ENCODE measurements at places on chromosomes 2 and 18. TPM values are rescaled to one million over a fixed set of nuclear protein-coding genes. Genes with fewer than 3 reads are reported as not detected.

DNA sequence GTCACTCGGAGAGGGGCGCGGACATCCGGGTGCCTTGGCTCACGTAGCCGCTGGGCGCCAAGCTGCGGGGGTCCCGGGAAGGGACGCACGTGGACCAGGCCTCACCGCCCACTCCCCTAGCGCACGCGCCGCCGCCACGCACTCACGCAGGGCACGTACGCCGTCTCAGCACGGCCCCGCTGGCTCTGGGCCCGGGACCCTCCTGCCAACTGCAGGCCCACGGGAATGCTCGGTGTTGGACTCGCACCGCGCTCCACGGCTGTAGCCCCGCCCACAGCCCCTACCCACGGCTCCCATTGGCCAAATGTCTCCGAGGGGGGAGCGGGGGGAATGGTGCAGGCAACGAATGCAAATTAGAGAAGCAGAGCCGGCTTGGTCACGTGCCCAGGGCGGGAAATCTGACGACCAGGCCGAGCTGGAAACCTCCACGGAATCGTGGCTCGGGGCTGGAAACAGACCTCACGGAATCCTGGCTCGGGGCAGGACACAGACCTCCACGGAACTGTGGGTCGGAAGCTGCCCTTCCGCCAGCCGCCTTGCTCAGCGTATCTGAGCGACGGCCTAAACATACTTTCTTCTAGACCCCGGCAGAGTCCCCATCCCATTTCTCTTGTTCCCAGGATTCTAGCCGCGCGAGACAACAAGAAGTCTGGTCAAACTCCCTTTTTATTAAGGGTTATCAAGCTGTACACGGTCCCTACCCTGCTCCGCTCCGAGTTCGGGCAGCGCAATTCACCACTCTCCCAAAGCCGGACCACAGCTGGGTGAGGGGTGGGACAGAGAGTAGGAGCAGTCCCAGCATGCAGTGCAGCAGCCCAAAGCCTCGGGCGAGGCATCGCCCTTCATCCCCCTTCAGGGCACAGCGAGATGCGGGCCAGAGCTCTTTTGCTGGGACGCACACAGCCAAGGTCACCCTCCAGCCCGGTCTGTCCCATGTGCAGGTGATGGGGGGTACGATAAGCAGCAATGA lies at the start of gene ABCB6:
ABCB6 (minus strand) TSS at position 227 of the 970 bp plus-strand sequence. CDS start 285 bp downstream, outside the sequence.
- peak; percentile 99 for DNase-seq
- no peaks in the 10 kb centered on the region for H3K27me3 ChIP-seq
- peak within 1 kb of the TSS; percentile 98 for H3K27ac ChIP-seq
- H3K4me3 ChIP-seq, result peak within 1 kb of the TSS; percentile 67
- peaks cover 52% of the 10 kb centered on the region for H3K4me1 ChIP-seq

MAP2 gene
- total RNA-seq, result 5.7 TPM

PIKFYVE gene
- 26.6 TPM for total RNA-seq

DNA sequence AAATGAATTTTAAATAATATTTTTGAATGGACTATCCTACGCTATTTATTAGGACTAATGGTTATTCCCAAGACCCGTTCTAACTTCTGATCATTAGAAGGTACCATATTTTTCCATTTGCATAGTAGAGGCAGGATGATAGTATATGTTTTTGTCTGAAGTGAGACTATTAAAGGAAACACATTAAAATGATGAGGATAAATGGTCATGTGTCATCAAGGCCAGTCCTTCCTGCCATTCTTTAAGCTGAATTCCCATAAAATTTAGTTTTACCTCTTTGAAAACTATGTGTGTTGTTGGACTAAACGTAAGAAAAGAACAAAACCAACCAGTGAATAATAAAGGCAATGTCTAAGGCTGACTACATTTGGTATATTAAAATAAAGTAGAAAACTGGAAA lies 121.8 kb downstream of the SLC8A1 start:
- peaks cover 5% of the 10 kb centered on the region for H3K4me1 ChIP-seq
- no peak overlapping the region for H3K4me3 ChIP-seq
- DNase-seq, result no peak
- no peaks in the 10 kb centered on the region for H3K36me3 ChIP-seq

VWA3B gene
- 0.13 TPM for total RNA-seq

SERPINB4 gene
- not detected for total RNA-seq

REG1A gene
- total RNA-seq, result not detected

HOXD13 gene
- total RNA-seq, result 0.31 TPM

CFAP65 gene
- total RNA-seq, result not detected

DNA sequence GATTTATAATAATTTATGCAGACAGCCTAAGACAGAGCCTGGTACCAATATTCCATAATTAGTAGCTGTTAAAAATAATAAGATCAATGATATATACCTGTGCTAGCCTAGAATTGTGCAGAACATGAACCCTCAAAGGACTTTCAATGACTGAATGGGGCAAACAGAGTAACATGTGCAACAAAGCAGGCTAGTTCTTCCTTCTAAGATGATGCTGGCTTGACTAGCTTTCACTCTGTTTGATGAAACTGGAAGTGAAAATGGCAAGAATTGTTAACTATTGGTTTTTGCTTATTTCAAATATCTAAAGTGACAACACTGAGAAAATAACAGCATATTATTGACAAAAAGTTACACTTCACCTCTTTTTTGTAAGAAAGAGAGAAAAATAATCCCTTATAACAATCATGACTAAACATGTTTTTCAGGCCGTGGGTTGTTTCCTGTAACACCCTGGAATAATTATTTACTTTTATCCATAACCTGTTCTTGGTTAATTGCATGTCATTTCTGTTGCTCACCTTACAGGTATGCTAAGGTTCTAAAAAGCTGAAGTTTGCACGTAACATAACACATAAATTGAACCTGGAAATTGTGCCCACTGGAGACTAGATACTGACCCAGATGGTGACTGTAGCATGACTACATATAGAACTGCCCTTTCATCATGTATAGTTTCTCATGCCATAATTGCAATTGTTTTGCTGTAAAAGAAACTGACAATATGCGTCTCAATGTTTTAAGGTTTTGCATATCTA lies 108.7 kb downstream of the C18orf54 start:
- DNase-seq, result no peak

GRCh38 chr18:56569416-56569815 lies 69.0 kb downstream of the TXNL1 start:
- H3K36me3 ChIP-seq, result no peaks in the 10 kb centered on the region
- H3K27ac ChIP-seq, result no peak overlapping the region
- H3K27me3 ChIP-seq, result no peaks in the 10 kb centered on the region
- DNase-seq, result peak; percentile 55
- H3K4me3 ChIP-seq, result no peak overlapping the region

ACOXL gene
- 0.09 TPM for total RNA-seq

GRCh38 chr2:10835052-10835970 lies 22.7 kb upstream of the PDIA6 start:
- H3K27me3 ChIP-seq, result peaks cover 23% of the 10 kb centered on the region
- H3K36me3 ChIP-seq, result no peaks in the 10 kb centered on the region
- no peak overlapping the region for H3K4me3 ChIP-seq
- no peak overlapping the region for H3K27ac ChIP-seq
- H3K4me1 ChIP-seq, result peaks cover 10% of the 10 kb centered on the region
- DNase-seq, result no peak

- no peaks in the 10 kb centered on the region for H3K36me3 ChIP-seq
- H3K27me3 ChIP-seq, result no peaks in the 10 kb centered on the region
- H3K27ac ChIP-seq, result no peak overlapping the region
These were observed 15.6 kb upstream of the MC2R start for GRCh38 chr18:13930964-13931363.

Measured in muscle of leg (tissue), 16 donors.